ENCODE measurements at places on chromosomes 1 and 21.

GRCh38 chr1:175088525-175088951 lies 20.9 kb downstream of the TNN start:
- no peak overlapping the region for H3K4me3 ChIP-seq
- H3K27ac ChIP-seq: no peak overlapping the region
- no peaks in the 10 kb centered on the region for H3K4me1 ChIP-seq

GRCh38 chr1:180956028-180956640 lies 43.4 kb downstream of the KIAA1614 start:
- no peaks in the 10 kb centered on the region for H3K36me3 ChIP-seq
- H3K4me1 ChIP-seq: peaks cover 12% of the 10 kb centered on the region
- H3K27ac ChIP-seq: no peak overlapping the region
- H3K4me3 ChIP-seq: no peak overlapping the region

DNA sequence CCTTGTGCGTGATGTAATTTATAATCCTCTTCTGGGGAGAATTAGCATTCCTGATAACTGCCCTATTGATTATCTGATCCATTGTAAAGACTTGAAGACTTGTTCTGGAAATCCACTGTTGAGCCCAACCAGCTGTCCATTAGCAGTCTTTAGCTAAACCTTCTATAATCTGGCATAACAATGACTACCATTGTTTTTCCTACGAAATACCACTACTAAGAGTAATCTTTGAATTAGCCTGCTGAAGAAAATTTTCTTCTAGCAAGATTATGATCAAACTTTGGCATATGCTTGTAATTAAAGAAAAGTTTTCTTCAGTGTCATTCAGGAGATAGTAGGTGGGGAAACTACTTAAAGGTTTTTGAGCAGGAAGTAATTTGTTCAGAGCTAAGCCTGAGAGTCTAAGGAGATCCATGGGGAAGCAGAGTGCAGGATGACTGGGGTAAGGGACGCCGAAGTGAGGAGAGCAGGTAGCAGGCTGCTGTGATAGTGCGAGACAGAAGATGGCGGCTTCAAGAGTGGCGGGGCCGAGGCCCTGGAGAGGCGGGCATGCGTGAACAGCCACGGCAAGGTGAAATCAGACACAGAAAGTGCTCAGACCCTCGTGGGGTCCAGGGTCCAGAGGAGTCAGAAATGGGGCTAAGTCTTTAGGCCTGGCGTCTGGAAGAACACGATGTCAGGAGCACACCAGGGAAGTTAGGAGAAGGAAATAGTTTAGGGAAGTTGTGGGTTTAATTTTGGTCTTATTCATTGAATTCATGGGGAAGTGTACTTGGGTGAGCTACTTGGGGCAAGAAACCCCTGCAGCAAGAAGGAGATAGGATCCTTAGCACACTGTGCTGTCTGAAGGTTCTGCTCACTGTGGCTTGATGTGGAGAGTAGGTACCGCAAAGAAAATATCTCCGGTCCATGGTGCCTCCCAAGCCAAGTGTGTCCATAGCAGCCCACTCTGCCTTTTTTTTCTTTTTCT lies 112.6 kb upstream of the ADAR start:
- H3K36me3 ChIP-seq: no peaks in the 10 kb centered on the region
- no peak overlapping the region for H3K4me3 ChIP-seq
- H3K4me1 ChIP-seq: no peaks in the 10 kb centered on the region
- no peak overlapping the region for H3K27ac ChIP-seq
- H3K27me3 ChIP-seq: no peaks in the 10 kb centered on the region

DNA sequence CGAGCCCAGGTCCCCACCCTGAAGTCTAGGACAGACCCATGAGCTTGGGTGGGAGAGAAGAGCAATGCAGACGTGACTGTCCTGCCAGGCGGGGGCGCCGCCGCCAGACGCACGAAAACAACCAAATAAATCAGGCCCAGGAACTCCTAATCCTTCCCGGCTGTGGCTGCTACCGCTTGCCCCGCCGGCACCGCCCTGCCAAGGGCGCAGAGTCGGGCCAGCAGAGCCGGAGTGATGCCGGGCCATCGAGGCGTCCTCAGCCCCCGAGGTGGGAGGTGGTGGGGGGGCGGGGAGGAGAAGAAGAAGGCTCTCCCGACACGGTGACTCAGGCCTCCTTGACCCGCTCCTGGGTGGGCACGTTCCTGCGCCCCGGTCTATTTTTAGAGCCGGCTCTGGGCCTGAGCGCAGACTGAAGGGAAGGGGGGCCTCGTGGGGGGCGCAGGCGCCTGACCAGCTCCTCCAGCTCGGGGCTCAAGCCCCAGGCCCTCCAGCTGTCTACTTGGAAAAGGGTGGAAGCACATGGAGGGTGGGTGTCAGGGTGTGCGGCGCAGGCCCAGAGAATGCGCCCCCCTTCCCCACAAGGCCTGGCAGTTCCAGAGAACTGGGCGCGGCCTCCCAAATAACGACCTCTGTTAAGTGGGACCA lies 10.7 kb upstream of the COL16A1 start:
- peak; percentile 91 for DNase-seq
- peak overlapping the region; percentile 51 for H3K4me3 ChIP-seq
- H3K36me3 ChIP-seq: no peaks in the 10 kb centered on the region
- peak overlapping the region; percentile 83 for H3K27ac ChIP-seq

GRCh38 chr1:24914226-24915069 lies 15.6 kb downstream of the RUNX3 start:
- H3K4me3 ChIP-seq: no peak overlapping the region
- no peaks in the 10 kb centered on the region for H3K4me1 ChIP-seq
- H3K36me3 ChIP-seq: no peaks in the 10 kb centered on the region

GRCh38 chr1:27597516-27598294 lies 6.2 kb downstream of the AHDC1 start:
- H3K27me3 ChIP-seq: no peaks in the 10 kb centered on the region
- H3K4me1 ChIP-seq: peaks cover 64% of the 10 kb centered on the region
- H3K27ac ChIP-seq: peak overlapping the region; percentile 34
- H3K36me3 ChIP-seq: no peaks in the 10 kb centered on the region
- DNase-seq: no peak

- no peaks in the 10 kb centered on the region for H3K27me3 ChIP-seq
- DNase-seq: no peak
- no peak overlapping the region for H3K4me3 ChIP-seq
- no peaks in the 10 kb centered on the region for H3K36me3 ChIP-seq
- no peaks in the 10 kb centered on the region for H3K4me1 ChIP-seq
- no peak overlapping the region for H3K27ac ChIP-seq
These were observed 6.0 kb downstream of the DPT start for GRCh38 chr1:168723000-168723399.

- peak overlapping the region; percentile 34 for H3K4me3 ChIP-seq
- no peaks in the 10 kb centered on the region for H3K36me3 ChIP-seq
These were observed 10.6 kb downstream of the OR2W3 start for GRCh38 chr1:247905910-247906503.

DNA sequence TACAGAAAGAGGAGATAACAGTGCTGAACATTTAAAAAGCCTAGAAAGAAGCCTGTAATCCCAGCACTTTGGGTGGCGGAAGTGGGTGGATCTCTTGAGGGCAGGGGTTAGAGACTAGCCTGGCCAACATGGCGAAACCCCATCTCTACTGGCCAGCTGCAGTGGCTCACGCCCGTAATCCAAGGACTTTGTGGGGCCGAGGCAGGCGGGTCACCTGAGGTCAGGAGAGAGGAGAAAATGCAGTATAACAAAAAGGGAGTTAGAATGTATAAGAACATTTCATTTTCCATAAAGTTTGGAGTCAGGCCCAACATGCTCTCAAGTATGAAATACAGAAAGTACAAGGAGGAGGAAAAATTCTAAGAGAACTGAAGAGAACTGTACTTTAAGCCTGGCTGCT lies 134.5 kb downstream of the SMYD3 start:
- no peak overlapping the region for H3K4me3 ChIP-seq
- no peak overlapping the region for H3K27ac ChIP-seq
- DNase-seq: no peak
- no peaks in the 10 kb centered on the region for H3K27me3 ChIP-seq

- no peaks in the 10 kb centered on the region for H3K4me1 ChIP-seq
- H3K4me3 ChIP-seq: no peak overlapping the region
- no peaks in the 10 kb centered on the region for H3K36me3 ChIP-seq
- no peaks in the 10 kb centered on the region for H3K27me3 ChIP-seq
- no peak for DNase-seq
These were observed 133.8 kb downstream of the CNIH3 start for GRCh38 chr1:224749916-224750315.

GRCh38 chr1:246530482-246530881 lies 23.4 kb upstream of the SMYD3 start:
- H3K27me3 ChIP-seq: no peaks in the 10 kb centered on the region
- H3K36me3 ChIP-seq: no peaks in the 10 kb centered on the region
- no peak overlapping the region for H3K27ac ChIP-seq
- no peak overlapping the region for H3K4me3 ChIP-seq
- DNase-seq: no peak

Measured in upper lobe of left lung (tissue), 6 donors.